ENCODE measurements at places on chromosomes 13 and 19. TPM values are rescaled to one million over a fixed set of nuclear protein-coding genes. Genes with fewer than 3 reads are reported as not detected.

DNA sequence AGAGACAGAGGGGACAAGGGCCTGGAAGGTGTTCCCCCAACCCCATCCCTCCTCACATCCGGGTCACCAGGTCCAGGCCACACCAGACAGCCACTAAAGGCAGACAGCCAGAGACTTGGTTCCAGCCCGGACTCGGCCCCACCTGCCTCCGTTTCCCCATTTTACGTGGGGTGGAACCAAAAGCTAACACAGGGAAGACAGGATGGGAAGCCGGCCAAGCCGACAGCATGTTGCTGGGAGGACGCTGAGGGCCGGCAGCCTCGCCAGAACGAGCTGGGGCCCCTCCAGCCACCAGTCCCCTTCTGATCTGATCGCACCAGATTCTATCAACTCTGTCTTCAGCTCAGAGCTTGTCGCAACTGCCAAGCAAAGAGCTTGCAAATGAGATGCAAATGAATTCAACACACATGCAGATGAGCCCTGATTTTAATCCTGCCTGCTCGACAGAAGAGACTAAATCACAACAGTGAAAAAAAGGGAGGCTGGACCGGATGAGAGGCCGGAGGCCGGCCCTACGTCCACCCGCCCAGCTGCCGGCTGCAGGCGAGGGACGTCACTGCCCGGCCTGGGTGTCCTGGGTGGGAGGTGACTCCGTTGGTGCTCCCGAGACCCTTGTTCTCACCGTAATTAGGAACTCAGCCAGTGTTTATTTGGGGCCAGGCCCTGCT lies 17.5 kb upstream of the SHC2 start:
- H3K27me3 ChIP-seq, result no peaks in the 10 kb centered on the region
- DNase-seq, result no peak
- no peak overlapping the region for H3K4me3 ChIP-seq
- no peaks in the 10 kb centered on the region for H3K36me3 ChIP-seq
- no peak overlapping the region for H3K27ac ChIP-seq

GRCh38 chr13:100409132-100409531 lies 179.5 kb downstream of the GGACT start:
- H3K27me3 ChIP-seq, result no peaks in the 10 kb centered on the region
- H3K36me3 ChIP-seq, result no peaks in the 10 kb centered on the region
- no peak for DNase-seq
- H3K4me1 ChIP-seq, result no peaks in the 10 kb centered on the region
- H3K4me3 ChIP-seq, result no peak overlapping the region
- no peak overlapping the region for H3K27ac ChIP-seq

HIPK4 gene
- not detected for total RNA-seq

GRCh38 chr13:42495255-42495654 lies 78.7 kb upstream of the TNFSF11 start:
- no peak for DNase-seq
- no peaks in the 10 kb centered on the region for H3K27me3 ChIP-seq
- H3K4me1 ChIP-seq, result peaks cover 21% of the 10 kb centered on the region

- no peak overlapping the region for H3K4me3 ChIP-seq
- no peak overlapping the region for H3K27ac ChIP-seq
- H3K36me3 ChIP-seq, result no peaks in the 10 kb centered on the region
- no peaks in the 10 kb centered on the region for H3K27me3 ChIP-seq
These were observed 49.0 kb upstream of the FRY start for GRCh38 chr13:31982540-31982939.

GRCh38 chr19:10763828-10764339 lies 46.0 kb downstream of the DNM2 start:
- no peak overlapping the region for H3K27ac ChIP-seq
- H3K27me3 ChIP-seq, result no peaks in the 10 kb centered on the region
- H3K4me1 ChIP-seq, result peaks cover 18% of the 10 kb centered on the region
- no peak overlapping the region for H3K4me3 ChIP-seq

DNA sequence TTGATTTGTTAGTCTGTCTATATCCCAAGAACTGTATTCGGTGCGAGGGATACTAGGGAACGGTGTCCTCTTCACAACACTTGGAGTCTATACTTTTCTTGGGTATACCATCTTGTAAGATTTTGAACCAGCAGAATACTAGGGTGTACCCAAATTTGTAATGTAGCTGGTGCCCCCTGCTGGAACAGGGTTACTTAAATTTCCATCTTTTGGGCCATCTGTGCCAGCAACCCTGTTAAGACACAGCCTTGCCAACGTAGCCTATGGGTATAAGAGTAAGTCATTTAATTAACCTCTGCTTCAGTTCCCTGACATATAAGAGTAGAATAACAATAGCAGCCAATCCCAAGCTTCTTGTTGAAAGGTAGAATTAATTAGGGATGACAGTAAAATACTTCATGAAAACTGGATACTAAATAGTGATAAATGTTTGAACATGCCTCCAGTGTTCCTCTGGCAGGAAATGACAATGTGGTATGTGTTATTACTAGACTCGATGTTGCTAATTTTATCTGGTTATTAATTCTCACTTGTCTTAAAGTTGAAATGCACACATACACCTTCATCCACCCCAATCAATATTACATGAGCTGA lies 607.6 kb downstream of the FGF9 start:
- H3K4me3 ChIP-seq, result no peak overlapping the region
- H3K36me3 ChIP-seq, result no peaks in the 10 kb centered on the region
- H3K27me3 ChIP-seq, result no peaks in the 10 kb centered on the region
- no peaks in the 10 kb centered on the region for H3K4me1 ChIP-seq

NCR1 gene
- total RNA-seq, result not detected

ZNF506 gene
- 44.1 TPM for total RNA-seq

- H3K4me1 ChIP-seq, result no peaks in the 10 kb centered on the region
- H3K27me3 ChIP-seq, result no peaks in the 10 kb centered on the region
- H3K27ac ChIP-seq, result no peak overlapping the region
- no peak overlapping the region for H3K4me3 ChIP-seq
- no peak for DNase-seq
These were observed 89.8 kb downstream of the ZNF557 start for GRCh38 chr19:7159105-7159933.

PNMA8C gene
- not detected for total RNA-seq

CD209 gene
- not detected for total RNA-seq

DNA sequence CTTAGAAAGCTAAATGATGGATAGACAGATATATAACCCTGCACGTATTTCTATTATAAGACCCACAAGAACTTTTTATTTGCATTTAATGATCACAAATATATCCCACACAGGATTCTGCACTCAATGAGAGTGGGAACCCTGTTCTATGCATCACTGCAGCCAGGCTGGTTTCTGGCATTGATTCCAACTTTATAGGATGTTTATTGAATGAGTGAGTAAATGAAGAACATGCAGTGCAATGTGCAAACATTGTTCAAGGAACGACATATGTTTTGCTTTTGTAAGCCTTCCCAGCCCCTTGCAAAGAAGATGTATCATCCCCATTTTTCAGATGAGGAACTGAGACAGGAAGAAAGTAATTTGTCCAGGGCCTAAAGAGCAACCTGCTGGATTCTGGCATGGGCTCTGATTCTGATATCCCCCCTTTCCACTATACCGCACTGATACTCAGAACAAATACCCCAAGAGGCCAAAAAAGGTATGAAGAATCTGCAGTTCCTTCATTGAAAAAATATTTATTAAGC lies 246.3 kb downstream of the LACC1 start:
- 0 out of 2 replicates have a peak, but pooled peaks cover 4% of the 10 kb centered on the region for H3K27me3 ChIP-seq
- no peaks in the 10 kb centered on the region for H3K36me3 ChIP-seq
- no peaks in the 10 kb centered on the region for H3K4me1 ChIP-seq
- H3K4me3 ChIP-seq, result no peak overlapping the region
- DNase-seq, result no peak
- no peak overlapping the region for H3K27ac ChIP-seq

DEDD2 gene
- total RNA-seq, result 42.7 TPM

YJEFN3 gene
- total RNA-seq, result 11.4 TPM

DNA sequence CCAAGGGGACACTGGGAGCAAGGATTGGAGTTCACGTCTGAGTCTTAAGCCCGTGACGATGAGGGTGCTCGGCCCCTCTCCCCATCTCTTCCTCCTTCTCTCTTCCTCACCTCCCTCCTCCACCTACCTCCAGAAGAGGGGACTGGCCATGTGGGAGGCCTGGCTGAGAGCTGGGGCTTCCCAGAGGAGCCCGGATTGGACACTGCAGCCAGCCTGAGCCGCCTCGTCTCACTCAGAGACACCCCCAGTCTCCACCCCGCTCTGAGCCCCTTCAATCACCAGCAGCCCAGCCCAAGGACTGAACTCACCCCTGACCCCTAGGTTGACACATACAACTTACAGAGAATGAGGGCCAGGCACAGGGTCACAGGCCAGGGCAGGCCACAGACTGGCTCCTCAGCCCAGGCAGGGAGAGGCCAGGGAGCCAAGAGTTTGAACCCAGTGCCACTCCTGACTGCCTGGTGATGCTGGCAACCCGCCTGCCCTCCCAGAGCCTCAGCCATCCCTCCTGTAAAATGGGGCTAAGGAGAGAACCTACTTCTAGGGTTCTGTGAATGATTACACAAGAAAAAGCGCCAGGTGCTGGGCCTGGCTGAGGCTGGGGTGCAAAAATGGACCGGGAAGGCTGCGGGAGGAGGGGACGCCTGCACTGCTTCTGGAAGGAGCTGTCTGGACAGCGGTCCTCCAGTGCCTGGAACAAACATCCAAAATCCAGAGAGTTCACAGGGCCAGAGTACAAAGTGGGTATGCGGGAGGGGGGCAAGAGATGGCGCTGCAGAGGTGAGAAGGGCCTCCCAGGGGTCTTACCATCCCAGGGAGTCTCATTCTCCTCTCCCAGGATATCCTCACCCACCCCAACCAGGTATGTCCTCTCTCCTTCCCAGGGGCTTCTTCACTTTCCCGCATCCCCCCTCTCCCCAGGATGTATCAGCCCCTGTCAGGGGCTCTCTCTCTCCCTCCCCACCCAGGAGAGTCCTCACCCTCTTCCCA lies 1.1 kb downstream of the CD79A start:
- peak overlapping the region; percentile 99 for H3K27ac ChIP-seq
- H3K36me3 ChIP-seq, result peaks cover 6% of the 10 kb centered on the region
- no peaks in the 10 kb centered on the region for H3K27me3 ChIP-seq
- peak; percentile 69 for DNase-seq

Measured in Karpas-422 (cell line).